Adipocyte (in vitro differentiated cells): ENCODE measurements at places on chromosomes 5 and 9.

GRCh38 chr9:128438343-128439109 lies 17.3 kb upstream of the ODF2 start:
- DNase-seq, result peak; percentile 85

DNA sequence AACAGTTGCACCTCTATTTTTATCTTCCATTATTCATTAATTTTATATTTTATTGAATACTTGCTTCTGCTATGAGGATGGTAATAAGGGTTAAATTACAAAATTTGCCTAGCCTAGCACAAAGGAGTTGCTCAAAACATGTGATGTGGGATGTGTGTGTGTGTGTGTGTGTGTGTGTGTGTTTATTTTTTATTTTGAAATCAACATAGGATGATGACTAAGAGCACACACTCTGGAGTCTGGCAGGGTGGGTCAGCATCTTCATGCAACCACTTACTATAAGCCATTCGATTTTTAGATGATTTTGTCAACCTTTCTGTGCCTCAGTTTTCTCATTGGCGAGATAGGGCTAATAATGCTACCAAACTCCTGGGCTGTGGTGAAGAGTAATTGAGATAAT lies 57.7 kb upstream of the MAMDC2 start:
- peak; percentile 31 for DNase-seq

GRCh38 chr5:2579126-2579525 lies 172.4 kb downstream of the IRX2 start:
- DNase-seq, result no peak

DNA sequence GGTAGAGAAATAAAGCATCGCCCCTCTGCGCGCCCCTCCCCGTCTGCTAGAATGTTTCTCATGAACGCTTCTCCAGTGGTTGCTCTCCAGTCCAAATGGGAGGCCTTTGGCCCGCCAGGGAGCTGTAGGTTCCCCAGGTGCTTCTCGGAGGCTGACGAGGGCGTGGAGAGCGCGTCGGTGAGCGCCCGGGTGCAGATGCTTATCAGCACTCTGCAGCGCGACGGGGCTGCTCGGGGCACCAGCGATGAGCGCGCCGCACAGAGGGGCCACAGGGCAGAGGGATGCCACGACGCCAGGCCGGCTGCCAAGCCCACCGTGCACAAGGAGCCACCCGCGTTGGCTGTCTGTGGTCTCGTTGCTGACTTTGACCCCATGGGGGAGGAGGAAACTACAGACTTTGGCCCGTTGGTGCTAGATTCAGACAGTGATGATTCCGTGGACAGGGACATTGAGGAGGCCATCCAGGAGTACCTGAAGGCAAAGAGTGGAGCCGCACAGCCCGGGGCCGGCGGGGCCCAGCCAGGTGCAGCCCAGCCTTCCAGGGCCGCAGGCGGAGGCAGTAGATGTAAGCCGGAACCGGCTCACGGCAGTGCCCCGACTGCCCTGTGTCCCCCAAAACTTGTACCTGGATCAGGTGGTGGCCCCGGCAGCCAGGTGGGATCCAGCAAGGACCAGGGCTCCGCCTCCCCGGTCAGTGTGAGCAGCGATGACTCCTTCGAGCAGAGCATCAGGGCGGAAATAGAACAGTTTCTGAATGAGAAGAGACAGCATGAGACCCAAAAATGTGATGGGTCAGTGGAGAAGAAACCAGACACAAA lies 5.1 kb downstream of the PPP1R26 start:
- DNase-seq, result no peak

GRCh38 chr5:175520321-175520720 lies 42.0 kb downstream of the SFXN1 start:
- no peak for DNase-seq

- no peak for DNase-seq
Measured at GRCh38 chr9:3397766-3398165, 128.0 kb downstream of the RFX3 start.

DNA sequence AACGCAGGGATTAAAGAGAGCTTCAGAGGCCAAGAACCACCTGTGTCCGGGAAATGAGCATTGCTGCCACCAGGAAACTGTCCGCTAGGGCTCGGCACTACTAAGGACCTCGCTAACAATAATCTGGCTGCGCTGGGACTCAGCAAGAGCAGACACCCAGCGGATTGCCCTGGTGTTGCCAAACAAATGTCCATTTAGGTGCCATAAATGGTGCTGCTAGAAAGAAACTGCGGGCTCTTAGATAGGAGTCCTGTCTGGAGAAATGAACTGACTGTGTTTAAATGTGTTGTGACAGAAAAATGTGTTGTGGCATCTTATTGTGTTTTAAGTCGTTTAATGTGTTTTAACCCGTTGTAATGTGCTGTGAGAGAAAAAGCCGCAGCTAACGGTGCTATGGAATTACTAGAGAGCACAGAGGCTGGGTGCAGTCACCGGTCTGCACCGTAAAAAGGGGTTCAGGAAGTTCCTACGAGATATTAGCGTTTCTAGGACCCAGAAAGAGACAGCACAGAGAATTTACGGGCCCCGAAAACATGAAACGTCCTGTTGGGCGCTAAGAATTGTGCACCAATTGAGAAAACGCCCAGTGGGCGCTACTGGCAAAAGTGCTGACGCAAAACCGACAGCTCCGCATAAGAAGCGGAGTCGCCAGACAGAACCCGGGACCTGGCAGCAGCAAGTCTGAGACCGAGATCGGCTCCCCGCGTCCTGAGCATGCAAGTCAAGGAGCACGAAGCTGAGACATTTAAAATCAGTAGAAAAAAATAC lies 90.6 kb downstream of the ANXA2R start:
- DNase-seq, result peak; percentile 87

DNA sequence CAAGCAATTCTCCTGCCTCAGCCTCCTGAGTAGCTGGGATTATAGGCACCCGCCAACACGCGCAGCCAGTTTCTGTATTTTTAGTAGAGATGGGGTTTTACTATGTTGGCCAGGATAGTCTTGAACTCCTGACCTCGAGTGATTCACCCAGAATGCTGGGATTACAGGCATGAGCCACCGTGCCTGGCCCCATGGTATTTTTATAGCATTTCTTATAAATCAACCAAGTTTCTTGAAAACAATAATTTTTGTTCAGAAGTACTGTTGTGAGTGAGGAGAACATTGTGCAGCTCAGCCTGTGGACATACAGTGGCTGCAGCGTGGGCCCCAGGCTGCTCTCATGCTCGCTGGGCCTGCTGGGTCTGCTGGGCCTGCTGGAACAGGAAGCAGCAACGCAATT lies 45.3 kb downstream of the MAP1B start:
- DNase-seq, result no peak

- no peak for DNase-seq
Measured at GRCh38 chr5:3199962-3200755, 395.5 kb upstream of the IRX1 start.

DNA sequence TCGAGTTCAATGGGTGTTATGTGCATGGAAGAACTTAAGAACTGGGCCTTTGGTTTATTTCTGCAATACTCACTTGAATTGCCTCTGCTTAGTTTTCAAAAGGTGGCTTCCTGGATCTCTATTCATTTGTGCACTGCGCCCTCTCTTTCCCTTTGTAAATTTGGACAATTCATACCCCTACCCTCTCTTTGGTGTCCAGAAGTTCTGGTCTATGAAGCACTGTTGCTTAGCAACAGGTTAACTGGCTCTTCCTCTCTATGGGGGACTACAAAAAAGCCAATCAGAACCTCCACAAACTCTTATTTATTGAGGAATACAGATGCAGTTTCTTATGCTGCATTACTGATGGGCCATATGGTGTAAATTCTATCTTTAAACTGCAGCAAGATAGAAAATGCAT lies 13.5 kb upstream of the FAM120A start:
- DNase-seq, result no peak

DNA sequence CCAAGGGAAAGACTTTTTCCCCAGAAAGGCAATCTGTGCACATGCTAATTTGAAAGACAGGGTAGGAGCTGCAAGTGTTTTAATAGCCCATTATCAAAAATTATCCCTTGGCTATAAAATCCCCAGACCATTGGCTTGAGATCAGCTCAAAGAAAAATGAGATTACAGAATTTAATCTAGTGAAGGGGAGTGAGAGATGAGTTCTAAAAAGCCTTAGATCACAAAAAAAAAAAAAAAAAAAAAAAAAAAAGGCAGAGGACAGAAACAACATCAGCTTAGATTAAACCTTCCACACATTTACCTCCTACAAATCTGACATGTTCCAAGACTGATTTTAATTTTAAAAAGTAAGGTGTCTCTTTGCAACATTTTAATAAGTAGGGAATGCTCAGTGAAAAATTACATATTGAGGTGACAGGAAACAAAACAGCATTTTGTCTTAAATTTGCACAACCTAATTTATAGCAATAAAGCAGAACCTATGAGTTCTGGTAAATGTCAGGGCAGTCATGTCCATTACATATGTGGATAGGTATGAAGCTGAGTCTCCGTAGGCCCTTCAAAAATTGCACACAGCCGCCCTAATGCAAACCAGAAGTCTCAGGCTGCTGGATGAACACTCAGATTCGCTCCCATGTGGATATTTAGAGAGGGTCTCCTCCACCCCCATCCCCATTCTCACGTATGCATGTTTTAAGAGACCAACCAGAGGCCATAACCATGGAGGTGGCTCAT lies 43.4 kb downstream of the NFIB start:
- DNase-seq, result peak; percentile 89

DNA sequence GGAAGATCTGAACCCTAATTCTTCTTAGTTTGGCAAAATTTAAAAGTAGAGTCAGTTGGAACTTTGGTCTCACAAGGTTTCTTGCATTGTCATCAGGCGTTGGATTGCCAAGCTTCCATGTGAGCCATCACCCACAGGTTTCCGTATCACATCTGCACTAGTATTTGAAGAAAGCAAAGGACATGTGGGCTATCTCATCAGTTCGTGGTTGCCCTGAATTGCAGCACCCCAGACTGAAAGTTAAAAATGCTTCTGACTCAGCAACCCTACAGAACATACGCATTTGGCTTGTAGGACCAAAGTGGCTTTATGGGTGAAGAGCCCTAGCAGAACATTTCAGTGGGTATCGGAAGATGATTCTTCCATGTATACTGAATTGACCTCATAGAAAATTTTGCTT lies 358.0 kb downstream of the ENC1 start:
- no peak for DNase-seq

DNA sequence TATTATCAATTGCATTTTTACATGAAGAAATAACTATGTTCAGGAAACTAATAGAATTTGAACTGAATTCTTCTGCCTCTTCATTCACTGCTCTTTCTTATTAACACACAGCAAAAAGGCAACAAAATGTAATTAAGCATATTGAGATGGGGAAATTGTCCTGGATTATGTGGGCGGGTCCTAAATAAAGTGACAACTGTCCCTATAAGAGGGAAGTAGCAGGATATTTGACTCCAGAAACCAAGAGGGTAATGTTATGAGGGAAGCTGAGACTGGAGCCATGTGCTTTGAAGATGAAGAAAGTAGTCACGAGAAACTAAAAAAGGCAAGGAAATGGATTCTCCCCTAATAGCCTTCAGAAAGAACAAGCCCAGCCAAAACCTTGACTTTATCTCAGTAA lies 311.2 kb upstream of the PIK3R1 start:
- no peak for DNase-seq

DNA sequence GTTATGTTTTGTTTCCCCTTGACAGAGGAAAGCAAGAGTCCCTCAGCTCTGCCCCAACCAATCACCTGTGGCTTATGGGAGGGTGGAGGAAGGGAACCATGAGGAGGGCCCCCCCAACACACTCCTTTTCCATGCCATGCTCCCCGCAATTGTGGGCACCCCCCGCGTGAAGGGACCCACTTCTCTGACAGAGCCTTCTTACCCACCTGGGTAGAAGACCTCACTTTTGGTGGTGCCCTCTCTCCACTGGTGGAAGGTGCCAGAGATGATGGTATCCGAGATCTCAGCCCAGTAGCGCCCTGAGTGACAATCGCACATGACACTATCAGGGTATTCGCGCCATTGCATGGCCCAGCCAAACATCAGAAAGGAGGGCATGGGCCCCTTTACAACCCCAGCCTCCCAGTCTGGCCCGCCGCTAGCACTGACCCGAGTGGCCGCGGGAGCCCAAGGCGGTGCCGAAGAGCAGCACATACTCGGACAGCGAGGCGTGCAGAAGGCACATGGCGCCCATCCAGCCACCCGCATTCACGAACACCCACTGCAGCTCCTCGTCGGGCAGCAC lies 714 bp downstream of the SIGMAR1 start:
- no peak for DNase-seq

DNA sequence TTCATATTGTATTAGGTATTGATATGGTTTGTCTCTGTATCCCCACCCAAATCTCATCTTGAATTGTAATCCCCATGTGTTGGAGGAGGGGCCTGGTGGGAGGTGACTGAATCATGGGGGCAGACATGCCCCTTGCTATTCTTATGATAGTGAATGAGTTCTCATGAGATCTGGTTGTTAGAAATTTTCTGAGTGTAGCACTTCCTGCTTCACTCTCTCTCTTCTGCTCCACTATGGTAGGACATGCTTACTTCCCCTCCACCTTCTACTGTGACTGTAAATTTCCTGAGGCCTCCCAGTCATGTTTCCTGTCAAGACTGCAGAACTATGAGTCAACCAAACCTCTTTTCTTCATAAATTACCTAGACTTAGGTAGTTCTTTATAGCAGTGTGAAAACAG lies 187.4 kb upstream of the SLC24A2 start:
- DNase-seq, result no peak

DNA sequence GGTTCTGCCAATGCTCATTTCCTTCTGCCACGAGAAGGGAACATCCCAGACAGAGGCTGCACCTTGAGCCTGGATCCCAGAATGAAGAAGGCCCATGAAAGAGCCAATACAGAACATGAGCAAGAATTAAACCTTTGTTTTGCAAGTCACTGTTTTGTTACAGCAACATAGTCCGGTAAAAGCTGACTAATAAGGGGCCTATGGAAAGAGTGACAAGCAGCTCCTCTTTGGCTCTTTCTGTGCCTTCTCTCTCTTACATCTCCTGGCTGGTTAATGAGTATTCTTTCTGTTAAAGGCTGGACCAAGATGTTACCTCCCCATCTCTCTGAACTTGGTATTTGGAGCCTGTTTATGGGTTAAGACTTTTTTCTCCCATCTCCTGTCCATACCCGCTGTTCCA lies 10.8 kb downstream of the GFRA3 start:
- DNase-seq, result no peak

DNA sequence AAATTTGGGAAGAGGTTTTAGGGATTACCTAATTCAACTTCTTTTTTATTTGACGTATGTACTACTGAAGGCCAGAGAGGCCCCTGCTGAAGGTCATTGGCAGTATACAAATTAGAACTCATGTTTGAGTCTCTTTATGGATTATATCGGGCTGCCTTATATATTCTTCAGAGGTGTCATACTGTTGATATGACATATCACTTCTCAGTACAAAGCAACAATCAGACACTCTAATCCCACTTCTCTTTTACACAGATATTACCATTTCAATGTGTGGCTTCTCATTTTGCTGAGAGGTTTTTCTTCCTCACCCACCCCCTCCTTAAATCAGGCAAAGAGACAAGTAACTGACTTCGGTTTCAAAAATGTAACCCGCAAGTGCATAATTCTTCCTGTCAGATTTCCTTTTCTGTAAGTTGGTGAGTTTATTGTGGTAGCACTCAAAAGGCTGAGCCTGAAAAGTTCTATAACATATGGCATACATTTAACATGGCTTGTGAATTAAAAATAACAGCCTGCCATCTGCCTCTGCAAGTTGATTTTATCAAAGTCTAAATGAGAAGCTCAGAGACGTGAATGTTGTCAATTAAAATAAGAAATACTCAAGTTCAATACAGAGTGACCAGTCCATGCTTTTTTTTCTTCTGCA lies 163.6 kb upstream of the RORB start:
- DNase-seq, result no peak
